ENCODE measurements at places on chromosomes 1 and 21.
A peak's percentile ranks its signal among the peaks of the same experiment; 100 is the strongest.

DNA sequence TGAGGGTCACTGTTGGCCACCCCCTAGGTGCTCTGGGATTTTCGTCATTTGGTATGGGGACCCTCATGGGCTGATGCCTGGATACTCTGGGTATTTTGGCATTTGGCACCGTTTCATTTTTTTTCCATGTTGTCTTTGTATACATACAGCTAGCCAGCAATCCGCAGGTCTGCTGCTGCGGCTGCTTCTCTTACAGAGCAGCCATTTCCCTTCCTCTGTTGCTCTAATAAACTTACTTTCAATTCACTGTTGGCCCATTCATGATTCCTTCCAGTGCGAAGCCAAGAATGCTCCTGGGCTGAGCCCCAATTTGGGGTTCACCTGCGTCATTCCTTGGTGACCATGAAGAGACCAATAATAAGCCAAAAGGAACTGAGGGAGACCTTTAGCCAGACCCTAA is 21.5 kb downstream of the GON4L start:
- DNase-seq, result no peak

DNA sequence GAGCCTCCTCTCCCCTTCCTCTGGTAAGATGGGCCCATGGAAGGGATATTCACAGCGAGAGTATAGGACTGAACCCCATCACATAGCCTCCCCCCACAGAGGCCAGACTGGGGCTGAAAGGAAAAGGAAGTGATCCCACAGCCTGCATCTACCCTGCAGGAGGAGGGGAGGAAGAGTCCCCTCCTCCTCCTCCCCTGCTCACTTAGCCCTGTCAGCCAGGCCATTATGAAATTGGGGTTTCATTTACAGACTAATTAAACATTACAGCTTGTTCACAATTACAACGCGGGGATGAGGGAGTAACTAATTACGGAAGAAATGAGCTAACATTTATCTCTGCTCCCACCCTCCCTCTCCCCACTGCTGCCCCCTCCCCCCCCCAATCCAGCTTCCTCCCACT is 25.4 kb downstream of the DMAP1 start:
- no peak for DNase-seq

- no peak for DNase-seq
These were observed 36.9 kb upstream of the EDEM3 start for GRCh38 chr1:184791550-184791900.

GRCh38 chr1:4951601-4952000 is 297.2 kb downstream of the AJAP1 start:
- no peak for DNase-seq

DNA sequence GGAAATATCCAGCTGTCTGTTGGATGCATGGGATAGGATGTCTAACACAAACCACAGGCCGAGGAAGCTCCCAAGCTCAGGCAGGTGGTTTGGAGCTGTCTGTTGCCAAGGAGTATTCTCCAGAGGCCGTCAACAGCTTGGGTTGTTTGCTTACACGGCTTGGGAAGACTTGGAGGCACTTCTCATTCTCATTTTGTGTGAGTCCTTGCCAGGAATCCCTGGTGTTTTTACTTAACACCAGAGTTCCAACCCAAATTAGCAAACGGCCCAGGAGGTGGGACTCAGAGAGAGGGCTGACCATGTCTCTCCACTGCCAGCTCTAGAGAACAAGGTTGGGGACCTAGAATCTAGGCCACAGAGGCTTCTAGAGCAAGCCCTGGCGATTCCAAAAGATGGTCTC is 72.7 kb upstream of the FAM20B start:
- peak; percentile 77 for DNase-seq

GRCh38 chr1:44826375-44827196 is 16.5 kb downstream of the PTCH2 start:
- DNase-seq, result no peak

GRCh38 chr21:46429754-46430681 is 28.7 kb upstream of the DIP2A start:
- DNase-seq, result no peak

GRCh38 chr1:226438007-226438406 is 30.1 kb upstream of the PARP1 start:
- DNase-seq, result no peak

- no peak for DNase-seq
These were observed 54.4 kb downstream of the MAB21L3 start for GRCh38 chr1:116165572-116165971.

- no peak for DNase-seq
These were observed 155.9 kb upstream of the HMCN1 start for GRCh38 chr1:185578293-185578692.

Data from right forelimb (tissue), 1 donor.